ENCODE measurements at places on chromosomes 11 and 22. TPM values are rescaled to one million over a fixed set of nuclear protein-coding genes. Genes with fewer than 3 reads are reported as not detected.

Gene TIMM10B
- total RNA-seq, result 19.6 TPM

Gene B3GAT1
- total RNA-seq, result 0.09 TPM

Gene FDXACB1
- total RNA-seq, result 2.5 TPM

Gene GRAMD1B
- total RNA-seq, result 2.4 TPM

Gene STK33
- total RNA-seq, result 0.19 TPM

Gene C1QTNF5
- 65.6 TPM for total RNA-seq
